ENCODE measurements at places on chromosomes 13 and 19.

GRCh38 chr13:65826657-65827056 lies 1403.5 kb downstream of the PCDH9 start:
- DNase-seq, result no peak

DNA sequence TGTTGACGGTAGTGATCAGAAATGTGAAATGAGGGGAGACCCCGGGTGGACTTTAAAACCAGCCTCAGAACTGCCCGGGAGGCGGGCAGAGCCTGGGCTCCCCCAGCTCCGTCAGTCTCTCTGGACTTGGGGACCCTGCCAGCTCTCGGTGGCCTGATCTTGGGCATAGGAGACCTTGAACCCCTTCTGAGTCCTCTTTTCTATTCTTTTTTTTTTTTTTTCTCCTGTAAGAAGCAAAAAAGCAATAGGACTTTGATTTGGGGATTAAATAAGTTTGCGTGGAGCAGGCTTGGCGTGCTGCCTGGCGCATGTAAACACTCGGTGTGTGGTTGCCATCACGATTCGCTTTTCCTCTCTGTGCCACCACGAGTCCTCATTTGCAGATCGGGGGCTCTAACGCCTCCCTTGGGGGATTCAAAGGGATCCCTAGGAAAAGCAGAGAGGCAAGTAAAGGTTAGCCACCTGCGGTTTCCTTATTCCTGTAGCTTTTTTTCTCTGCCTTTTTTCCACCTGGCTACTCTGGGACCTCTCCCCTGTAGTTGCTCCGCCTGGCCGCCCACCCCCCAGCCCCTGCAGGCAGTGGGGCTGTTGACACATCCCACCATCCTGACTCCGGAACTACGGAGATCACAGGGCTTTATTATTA lies 1.3 kb downstream of the SAFB start:
- peak; percentile 31 for DNase-seq

GRCh38 chr13:66098931-66099628 lies 1131.1 kb downstream of the PCDH9 start:
- DNase-seq, result no peak

DNA sequence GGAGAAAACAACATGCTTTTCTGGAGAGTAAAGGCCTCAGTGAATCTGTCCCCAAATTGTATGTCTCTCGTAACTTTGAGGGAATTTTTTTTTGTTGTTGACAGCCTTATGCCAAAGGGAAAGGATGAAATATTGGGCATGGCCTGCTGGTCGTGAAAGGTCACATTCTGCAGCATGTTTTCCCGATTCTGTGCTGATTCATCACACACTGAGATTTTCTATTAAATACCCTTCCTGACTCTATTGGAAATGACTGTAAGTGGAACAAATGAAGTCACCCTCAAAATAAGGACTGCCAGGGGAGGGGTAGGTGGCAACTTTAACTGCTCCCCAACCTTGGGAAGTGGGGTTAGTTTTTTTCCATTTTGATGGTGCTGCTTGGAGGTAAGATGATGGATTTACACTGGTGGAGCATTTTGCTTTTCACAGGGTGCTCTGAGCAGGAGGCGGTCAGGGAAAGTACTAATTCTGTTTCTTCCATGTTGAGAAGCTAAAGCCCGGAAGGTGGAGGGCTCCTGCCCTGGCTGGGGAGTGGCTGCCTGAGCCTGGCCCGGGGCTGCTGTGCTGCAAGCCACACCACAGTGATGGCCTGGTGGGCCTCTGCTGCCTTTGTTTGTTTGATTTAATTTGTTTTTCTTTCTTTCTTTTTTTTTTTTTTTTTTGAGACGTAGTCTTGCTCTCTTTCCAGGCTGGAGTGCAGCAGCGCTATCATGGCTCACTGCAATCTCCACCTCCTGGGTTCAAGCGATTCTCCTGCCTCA lies 116.8 kb upstream of the SPATA13 start:
- DNase-seq, result no peak

DNA sequence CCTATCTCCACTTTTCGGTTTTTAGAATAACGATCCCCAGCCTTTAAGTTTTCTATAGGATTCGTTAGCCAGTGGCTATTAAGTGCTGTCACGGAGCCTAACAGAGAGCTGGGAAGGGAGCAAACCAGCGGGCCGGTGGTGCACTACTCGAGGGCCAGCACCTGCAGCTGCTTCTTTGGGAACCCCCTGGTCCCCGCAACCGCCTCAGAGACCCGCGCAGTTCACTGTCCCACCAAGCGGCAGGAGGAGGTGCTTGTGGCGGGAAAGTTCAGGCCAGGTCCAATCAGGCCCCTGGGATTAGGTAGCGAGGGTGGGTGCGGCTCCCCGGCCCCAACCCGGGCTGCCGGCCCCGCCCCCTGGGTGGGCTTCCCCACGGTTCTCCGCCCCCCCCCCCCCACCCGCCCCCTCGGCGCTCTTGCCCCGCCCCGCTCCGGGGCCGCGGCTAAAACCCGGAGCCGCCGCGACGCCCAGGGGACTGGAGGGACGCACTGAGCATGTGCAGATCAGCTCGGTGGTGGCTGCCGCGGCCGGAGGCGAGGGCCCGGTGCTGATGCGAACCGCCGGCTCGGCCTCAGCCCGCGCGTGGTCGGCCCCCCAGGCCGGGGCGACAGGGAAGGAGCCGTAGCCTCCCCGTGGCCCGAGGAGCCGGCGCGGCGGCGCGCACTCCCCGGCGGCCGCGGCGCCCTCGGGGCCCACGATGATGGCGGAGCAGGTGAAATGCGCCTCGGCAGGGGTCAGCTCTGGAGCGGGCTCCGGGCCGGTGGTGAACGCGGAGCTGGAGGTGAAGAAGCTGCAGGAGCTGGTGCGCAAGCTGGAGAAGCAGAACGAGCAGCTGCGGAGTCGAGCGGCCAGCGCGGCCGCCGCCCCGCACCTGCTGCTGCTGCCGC lies at the start of gene SLAIN1:
Gene SLAIN1 (plus strand): TSS at position 471 of the 887 bp plus-strand sequence. CDS start 227 bp downstream, at position 698.
- peak; percentile 76 for DNase-seq

GRCh38 chr13:112170823-112171569 lies 104.0 kb downstream of the SOX1 start:
- DNase-seq, result no peak

DNA sequence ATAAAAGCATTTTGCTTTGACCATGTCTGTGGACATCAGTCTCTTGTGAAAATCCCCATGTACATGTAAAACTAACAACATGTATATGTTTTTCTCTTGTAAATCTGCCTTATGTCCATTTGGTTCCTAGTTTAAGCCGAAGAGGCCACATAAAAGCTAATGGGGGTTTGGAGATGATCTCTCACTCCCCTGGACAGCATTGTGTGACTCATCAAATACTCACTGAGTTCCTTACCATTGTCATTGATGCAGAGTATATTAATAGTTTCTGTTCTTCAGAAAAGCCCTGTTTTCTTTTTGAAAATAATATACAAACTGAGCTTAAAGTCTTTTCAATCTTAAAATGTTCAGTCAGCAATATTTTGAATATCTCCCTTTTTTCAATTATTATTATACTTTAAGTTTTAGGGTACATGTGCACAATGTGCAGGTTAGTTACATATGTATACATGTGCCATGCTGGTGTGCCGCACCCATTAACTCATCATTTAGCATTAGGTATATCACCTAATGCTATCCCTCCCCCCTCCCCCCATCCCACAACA lies 536.7 kb upstream of the HTR2A start:
- DNase-seq, result no peak

- no peak for DNase-seq
Observed at GRCh38 chr13:113499936-113500335, 9.4 kb upstream of the DCUN1D2 start.

GRCh38 chr19:6220385-6221191 lies 59.2 kb downstream of the MLLT1 start:
- DNase-seq, result peak; percentile 77

GRCh38 chr19:2488405-2488941 lies 12.5 kb downstream of the GADD45B start:
- DNase-seq, result no peak

- DNase-seq, result no peak
Observed at GRCh38 chr19:7504684-7505083, 11.2 kb upstream of the ZNF358 start.

GRCh38 chr13:21603531-21604448 lies at the start of gene MICU2:
MICU2 (minus strand) TSS chr13:21604170; CDS start chr13:21604148, 22 bp downstream.
- peak; percentile 94 for DNase-seq

- DNase-seq, result no peak
Observed at GRCh38 chr13:97723655-97724054, 229.8 kb upstream of the IPO5 start.

- no peak for DNase-seq
Observed at GRCh38 chr13:20043207-20043925, 84.8 kb downstream of the ZMYM2 start.

DNA sequence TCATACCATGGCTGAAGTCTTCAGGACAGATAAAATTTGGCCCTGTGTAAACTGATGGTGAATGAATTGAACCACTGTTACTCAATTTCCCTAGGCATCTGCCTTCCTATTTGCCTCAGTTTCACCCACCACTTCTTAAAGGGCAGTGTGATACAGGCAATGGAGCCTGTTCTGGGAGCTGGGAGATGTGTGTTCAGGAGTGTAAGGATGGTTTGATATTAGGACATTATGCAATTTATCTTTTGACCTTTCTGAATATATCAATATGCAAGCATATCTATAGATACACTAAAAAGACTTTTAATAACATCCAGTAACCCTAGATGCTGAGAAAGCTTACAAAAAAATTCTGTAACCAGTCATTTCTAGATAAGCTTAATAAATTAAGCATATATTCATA lies 14.6 kb downstream of the IZUMO2 start:
- no peak for DNase-seq

GRCh38 chr13:79770056-79770455 lies 289.1 kb downstream of the NDFIP2 start:
- no peak for DNase-seq

GRCh38 chr19:1663852-1664251 lies 11.4 kb upstream of the TCF3 start:
- DNase-seq, result no peak

GRCh38 chr13:100100115-100100879 lies 11.4 kb downstream of the PCCA start:
- no peak for DNase-seq

DNA sequence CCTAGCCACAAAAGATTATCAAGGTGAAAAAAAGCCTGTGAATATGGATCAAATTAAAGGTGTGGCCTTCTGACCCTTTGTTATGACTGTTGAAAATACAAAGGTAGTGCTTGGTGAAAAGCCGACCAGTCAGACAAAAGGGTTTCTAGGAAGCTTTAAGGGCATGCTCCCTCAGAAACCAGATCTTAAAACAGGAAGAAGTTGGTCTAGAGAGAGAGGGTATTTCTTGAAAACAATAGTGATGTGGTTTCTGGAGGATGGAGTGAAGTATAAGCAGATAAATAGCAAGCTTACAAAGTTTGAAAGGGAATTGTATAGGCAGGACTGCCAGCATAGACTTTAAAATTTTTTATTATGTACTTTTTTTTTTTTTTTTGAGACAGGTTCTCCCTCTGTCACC lies 5.0 kb upstream of the EID2 start:
- DNase-seq, result no peak

- DNase-seq, result no peak
Observed at GRCh38 chr13:24187185-24187584, 26.7 kb downstream of the SPATA13 start.

GRCh38 chr19:42283188-42284065 lies 14.4 kb downstream of the CIC start:
- peak; percentile 92 for DNase-seq

DNA sequence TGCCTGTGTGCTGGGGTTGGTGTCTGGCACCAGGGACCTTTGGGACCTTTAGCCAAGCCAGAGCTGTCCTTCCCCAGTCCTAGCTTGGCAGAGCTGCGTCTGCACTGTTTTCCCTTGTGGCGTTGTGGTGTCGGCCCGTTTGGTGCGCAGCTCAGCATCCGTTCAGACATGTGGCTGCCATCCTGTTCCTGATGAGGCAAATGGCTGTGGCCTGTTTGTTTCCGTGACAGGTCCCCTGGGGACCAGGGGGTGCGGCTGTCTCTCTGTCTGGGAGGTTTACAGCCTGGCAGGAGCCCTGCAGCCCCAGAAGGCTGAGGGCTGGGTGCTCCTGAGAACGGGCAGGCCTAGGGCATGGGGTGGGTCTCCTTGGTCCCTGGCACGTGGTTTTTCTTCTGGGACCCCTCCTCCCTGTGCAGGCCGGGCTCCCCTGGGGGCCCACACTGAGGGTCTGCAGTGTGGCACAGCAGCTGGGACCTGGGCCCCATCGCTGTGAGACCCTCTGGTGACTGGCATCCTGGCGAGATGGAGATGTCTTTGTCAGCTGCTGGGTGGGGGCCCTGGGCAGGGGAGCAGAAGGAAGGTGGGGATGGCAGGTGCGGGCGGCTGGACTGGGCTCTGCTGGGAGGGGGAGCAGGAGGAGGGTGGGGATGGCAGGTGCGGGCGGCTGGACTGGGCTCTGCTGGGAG lies 4.0 kb downstream of the SPPL2B start:
- no peak for DNase-seq

DNA sequence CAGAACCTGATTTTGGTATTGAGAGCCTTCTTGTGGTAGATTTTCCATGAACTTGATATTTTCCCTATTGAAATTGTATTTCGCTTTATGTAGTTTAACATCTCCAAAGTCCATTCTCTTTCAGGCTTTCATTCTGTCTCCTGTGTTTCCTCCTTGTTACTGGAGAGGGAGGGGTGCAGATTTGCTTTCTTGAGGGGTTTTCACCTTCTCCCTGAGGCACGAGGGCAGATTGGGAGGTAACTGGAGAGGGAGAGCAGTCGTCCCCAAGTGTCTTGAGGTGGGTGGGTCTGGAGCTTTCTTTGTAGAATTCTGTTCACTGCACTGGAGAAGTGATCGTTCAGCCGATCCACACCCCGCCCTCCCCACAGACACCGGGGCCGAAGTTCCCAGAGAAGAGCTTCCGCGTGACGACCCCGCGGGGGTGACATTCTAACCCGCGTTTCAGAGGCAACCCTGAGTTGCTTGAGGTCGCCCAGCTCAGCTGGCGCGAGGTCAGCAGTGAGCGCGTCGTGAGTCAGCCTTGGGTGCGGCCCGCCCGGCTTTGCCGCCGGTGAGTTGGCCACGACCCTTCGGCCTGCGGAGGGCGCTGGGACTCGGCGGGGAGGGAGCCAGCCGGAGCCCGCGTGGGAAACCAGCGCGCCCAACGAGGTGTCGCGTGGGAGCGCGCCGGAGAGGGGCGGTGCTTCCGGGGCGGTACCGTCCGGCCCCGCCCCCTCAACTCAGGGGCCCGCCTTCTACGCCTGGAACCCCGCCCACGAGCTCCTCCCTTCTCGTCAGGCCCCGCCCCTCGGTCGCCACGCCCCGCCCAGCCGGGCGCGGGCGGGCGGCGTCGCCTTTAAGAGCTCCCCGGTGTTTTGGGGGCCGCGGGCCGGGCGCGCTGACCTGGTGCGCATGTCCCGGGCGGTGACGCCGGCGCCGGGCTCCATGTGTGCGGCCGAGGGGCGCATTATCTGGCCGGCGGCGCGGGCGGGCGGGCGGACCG lies at the start of gene GATAD2A:
Gene GATAD2A (plus strand): TSS at position 797 of the 982 bp plus-strand sequence. CDS start 59,671 bp downstream, outside the sequence.
- peak; percentile 93 for DNase-seq

DNA sequence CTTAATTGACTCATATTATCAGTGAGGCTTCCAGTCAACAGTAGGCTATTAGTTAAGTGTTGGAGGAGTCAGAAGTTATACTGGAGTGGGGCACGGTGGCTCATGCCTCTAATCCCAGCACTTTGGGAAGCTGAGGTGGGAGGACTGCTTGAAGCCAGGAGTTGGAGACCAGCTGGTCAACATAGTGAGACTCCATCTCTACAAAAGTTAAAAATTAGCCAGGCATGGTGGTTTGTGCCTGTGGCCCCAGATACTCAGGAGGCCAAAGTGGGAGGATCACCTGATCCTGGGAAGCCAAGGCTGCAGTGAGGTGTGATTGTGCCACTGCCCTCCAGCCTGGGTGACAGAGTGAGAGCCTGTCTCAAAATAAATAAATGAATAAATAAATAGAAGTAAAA lies 53.2 kb downstream of the COMP start:
- no peak for DNase-seq
